ENCODE measurements at places on chromosomes 4 and X. TPM values are rescaled to one million over a fixed set of nuclear protein-coding genes. Genes with fewer than 3 reads are reported as not detected.

DNA sequence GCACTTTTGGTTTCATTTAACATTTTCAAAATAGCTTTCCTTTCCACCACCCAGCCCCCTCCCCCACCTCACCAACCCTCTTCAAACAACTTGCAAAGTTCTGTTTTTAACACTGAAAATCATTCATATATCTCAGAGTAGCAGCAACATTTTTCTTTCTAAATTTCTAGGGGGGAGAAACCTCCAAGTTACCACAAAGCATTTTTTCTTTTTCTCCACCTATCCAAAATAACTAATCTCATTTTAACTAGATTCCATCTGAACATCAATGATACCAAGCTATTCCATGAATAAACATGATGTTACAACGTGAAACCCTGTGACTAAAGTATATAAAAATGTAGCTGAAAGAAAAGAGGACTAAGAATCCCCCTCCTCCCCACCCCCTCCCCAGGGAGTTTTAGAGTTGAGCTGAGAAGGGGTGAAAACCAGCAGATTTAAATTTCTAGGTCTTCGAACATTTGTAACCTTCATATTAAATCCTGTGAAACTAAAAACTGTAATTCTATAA, 5.2 kb downstream of the LDB2 start:
- H3K4me3 ChIP-seq: no peak overlapping the region
- no peaks in the 10 kb centered on the region for H3K27me3 ChIP-seq
- no peaks in the 10 kb centered on the region for H3K4me1 ChIP-seq
- no peak for DNase-seq

DNA sequence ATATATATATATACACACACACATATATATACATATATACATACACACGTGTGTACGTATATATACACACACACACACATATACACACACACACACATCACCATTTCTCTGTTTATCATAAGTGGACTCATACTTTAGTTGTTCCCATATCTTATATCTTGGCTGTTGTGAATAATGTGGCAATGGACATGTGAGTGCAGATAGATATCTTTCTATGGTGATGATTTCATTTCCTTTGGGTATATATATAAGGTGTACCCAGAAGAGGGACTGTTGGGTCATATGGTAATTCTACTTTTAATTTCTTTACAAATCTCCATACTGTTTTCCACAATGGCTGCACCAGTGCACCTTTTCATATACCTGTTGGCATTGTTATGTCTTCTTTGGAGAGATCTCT, 105.9 kb downstream of the LARP1B start:
- H3K4me1 ChIP-seq: no peaks in the 10 kb centered on the region
- no peak for DNase-seq
- H3K36me3 ChIP-seq: no peaks in the 10 kb centered on the region
- no peak overlapping the region for H3K27ac ChIP-seq
- no peak overlapping the region for H3K4me3 ChIP-seq

GRCh38 chrX:153635788-153636668, 11.0 kb upstream of the DUSP9 start:
- no peaks in the 10 kb centered on the region for H3K4me1 ChIP-seq
- H3K4me3 ChIP-seq: no peak overlapping the region
- no peaks in the 10 kb centered on the region for H3K27me3 ChIP-seq
- no peak overlapping the region for H3K27ac ChIP-seq
- no peaks in the 10 kb centered on the region for H3K36me3 ChIP-seq

DNA sequence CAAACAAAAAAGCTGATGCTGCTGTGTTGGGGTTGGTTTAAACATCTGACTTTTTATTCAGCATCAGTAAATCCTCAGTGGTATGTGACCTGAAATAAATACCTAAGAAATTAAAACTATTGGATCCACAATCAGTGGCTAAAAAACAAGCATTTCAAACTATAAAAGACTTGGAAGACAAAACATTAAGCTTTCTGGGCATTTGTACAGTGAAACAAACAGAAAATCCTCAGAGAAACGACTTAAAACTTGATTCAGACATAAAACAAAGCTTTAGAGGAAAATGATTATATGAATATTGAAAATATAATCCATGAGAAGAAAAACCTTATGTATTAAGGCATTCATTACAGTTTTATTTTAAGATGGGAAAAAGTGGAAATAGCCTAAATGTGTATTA, 213.3 kb upstream of the INTU start:
- no peaks in the 10 kb centered on the region for H3K36me3 ChIP-seq
- no peak for DNase-seq
- H3K4me3 ChIP-seq: no peak overlapping the region
- H3K27ac ChIP-seq: no peak overlapping the region
- H3K27me3 ChIP-seq: no peaks in the 10 kb centered on the region
- H3K4me1 ChIP-seq: no peaks in the 10 kb centered on the region

DNA sequence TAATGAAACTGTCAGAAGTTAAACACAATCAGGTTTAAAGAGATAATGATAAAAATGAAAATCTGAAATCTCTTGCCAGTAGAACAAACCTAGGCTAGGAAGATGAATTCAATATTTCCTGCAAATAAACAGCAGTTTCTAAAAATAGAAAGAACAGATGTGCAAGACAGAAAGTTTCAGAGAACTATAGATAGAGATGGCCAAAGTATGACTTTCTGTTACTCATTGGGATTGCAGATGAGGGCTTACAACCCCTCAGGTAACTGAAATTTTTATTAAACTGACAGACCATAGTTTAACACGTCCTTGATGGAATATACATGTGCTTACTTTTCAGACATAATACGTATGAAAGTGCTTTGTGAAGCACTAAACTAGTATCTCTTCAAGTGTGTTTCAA, 82.3 kb upstream of the PPARGC1A start:
- no peak overlapping the region for H3K27ac ChIP-seq
- H3K4me1 ChIP-seq: no peaks in the 10 kb centered on the region
- no peaks in the 10 kb centered on the region for H3K36me3 ChIP-seq

GRCh38 chr4:106369456-106370060, 980 bp upstream of the GIMD1 start:
- no peak overlapping the region for H3K27ac ChIP-seq
- no peaks in the 10 kb centered on the region for H3K4me1 ChIP-seq
- peaks cover 15% of the 10 kb centered on the region for H3K27me3 ChIP-seq
- H3K4me3 ChIP-seq: no peak overlapping the region
- H3K36me3 ChIP-seq: no peaks in the 10 kb centered on the region

GRCh38 chr4:65014078-65014477, 604.8 kb upstream of the TECRL start:
- DNase-seq: no peak
- H3K4me3 ChIP-seq: no peak overlapping the region
- no peak overlapping the region for H3K27ac ChIP-seq
- no peaks in the 10 kb centered on the region for H3K36me3 ChIP-seq
- no peaks in the 10 kb centered on the region for H3K4me1 ChIP-seq

DNA sequence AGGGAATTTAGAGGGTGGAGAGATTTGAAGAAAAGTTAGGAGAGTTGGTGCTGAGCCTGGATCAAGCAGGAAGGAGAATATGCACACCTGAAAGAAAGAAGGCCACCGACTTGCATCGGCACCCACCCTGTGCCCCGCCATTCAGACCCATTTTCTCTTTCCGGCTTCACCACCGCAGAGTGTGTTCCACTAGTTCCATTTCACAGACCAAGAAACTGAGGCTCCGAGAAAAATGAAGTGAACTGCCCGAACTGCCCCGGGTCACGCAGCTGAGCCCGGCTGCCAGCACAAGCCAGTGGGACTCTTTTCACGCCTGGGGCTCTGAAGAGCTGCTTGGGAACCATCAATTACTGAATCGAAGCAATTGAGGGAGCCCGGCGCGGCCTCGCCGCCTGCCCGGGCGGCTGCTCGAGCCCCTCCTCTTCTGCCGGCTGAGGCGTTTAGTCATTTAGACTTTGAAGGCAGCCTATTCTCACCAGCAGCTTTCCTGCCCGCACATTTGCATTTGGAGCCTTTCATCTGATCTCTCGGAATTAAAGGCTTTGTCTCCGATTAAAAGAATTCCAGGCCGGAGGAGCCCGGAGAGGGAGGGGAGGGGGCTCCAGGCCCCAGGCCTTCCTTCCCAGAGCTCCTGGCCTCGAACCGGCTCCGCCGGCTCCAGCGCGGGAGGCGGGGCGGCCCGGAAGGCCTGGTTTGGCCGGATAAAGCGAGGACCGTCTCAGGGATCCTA, 140.2 kb upstream of the PJA1 start:
- no peaks in the 10 kb centered on the region for H3K4me1 ChIP-seq
- DNase-seq: no peak
- H3K4me3 ChIP-seq: no peak overlapping the region
- H3K27ac ChIP-seq: no peak overlapping the region
- no peaks in the 10 kb centered on the region for H3K27me3 ChIP-seq

- no peak overlapping the region for H3K27ac ChIP-seq
- H3K4me1 ChIP-seq: peaks cover 16% of the 10 kb centered on the region
- no peaks in the 10 kb centered on the region for H3K27me3 ChIP-seq
- no peak overlapping the region for H3K4me3 ChIP-seq
- no peaks in the 10 kb centered on the region for H3K36me3 ChIP-seq
These were observed 20.7 kb downstream of the STX18 start for GRCh38 chr4:4521136-4521535.

DNA sequence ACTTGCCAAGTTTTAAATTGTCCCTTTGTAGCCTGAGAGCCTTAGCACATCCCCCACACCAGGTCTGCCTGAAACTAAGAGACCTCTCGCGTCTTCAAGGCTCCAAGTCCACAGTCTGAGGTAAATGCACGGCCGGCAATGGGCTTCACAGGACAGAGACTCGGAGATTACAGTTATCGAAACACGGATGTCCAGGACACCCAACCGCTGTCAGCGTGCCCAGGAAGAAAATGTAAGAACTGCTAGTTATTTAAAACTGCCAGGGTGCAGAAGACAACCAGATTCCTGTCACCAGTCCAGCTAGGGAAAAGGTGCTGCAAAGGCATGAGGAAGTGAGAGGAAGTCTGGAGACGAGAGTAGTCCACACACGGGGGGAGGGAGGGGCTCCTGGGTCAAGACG, 28.9 kb downstream of the ZNF827 start:
- no peak for DNase-seq
- H3K4me1 ChIP-seq: no peaks in the 10 kb centered on the region
- H3K27ac ChIP-seq: no peak overlapping the region
- no peak overlapping the region for H3K4me3 ChIP-seq
- H3K27me3 ChIP-seq: no peaks in the 10 kb centered on the region

- H3K27ac ChIP-seq: no peak overlapping the region
- no peaks in the 10 kb centered on the region for H3K27me3 ChIP-seq
- no peak for DNase-seq
- H3K4me1 ChIP-seq: no peaks in the 10 kb centered on the region
These were observed 74.4 kb downstream of the RNF150 start for GRCh38 chr4:141058591-141059512.

GRCh38 chr4:98199247-98199646, 56.0 kb upstream of the STPG2 start:
- no peaks in the 10 kb centered on the region for H3K36me3 ChIP-seq
- H3K4me1 ChIP-seq: peaks cover 13% of the 10 kb centered on the region
- H3K27ac ChIP-seq: no peak overlapping the region
- H3K4me3 ChIP-seq: no peak overlapping the region
- no peaks in the 10 kb centered on the region for H3K27me3 ChIP-seq

DNA sequence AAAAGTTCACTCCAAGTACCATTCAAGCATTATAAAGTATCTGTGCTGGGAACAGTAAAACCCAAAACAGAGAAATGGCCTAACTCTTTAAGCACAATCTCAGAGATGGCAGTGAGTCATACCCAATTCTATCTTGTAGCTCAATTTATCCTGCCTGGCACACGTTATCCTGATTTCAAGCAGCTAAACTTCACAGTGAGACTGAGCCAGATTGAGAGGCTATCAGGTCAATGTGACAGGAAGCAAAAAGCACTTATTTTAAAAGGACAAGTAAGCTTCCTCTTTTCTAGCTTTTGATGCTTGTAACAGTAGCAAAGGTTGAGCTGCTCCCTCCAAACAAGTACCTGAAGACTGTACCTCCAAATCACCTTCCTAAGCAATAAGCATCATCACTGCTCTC, 324.9 kb downstream of the NAF1 start:
- no peaks in the 10 kb centered on the region for H3K36me3 ChIP-seq
- H3K27ac ChIP-seq: no peak overlapping the region
- H3K4me3 ChIP-seq: no peak overlapping the region
- no peaks in the 10 kb centered on the region for H3K4me1 ChIP-seq
- DNase-seq: no peak

GRCh38 chr4:89539374-89539773, 231.8 kb upstream of the GPRIN3 start:
- H3K27ac ChIP-seq: no peak overlapping the region
- no peaks in the 10 kb centered on the region for H3K27me3 ChIP-seq
- DNase-seq: no peak
- no peak overlapping the region for H3K4me3 ChIP-seq
- no peaks in the 10 kb centered on the region for H3K36me3 ChIP-seq
- H3K4me1 ChIP-seq: no peaks in the 10 kb centered on the region

GRCh38 chr4:62360156-62360545, 1160.0 kb downstream of the ADGRL3 start:
- H3K27me3 ChIP-seq: no peaks in the 10 kb centered on the region
- H3K4me3 ChIP-seq: no peak overlapping the region
- no peak for DNase-seq
- H3K36me3 ChIP-seq: no peaks in the 10 kb centered on the region
- no peaks in the 10 kb centered on the region for H3K4me1 ChIP-seq

GRCh38 chr4:6959261-6959660, 49.6 kb downstream of the TBC1D14 start:
- no peak for DNase-seq
- no peak overlapping the region for H3K27ac ChIP-seq
- no peak overlapping the region for H3K4me3 ChIP-seq
- H3K36me3 ChIP-seq: peaks cover 5% of the 10 kb centered on the region

DNA sequence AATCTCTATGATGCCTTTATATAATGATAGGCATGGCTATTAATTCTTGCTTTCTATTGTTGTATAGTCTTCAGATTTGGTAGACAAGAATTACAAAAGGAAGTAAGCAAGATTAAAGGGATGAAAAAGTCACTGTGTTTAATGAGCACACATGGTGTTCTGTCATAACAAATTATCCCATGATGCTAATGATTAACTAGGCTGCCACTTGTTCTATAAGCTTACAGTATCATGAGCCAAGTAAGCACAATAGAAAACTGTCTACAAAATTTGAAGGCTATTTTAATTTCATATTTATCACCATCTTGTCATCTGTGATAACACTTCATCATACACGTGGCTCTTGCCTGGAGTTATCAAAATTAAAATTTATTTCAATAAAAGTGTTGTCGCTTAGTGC, 466.7 kb downstream of the GASK1B start:
- H3K27ac ChIP-seq: no peak overlapping the region
- no peak overlapping the region for H3K4me3 ChIP-seq
- H3K27me3 ChIP-seq: no peaks in the 10 kb centered on the region

- no peaks in the 10 kb centered on the region for H3K4me1 ChIP-seq
- no peaks in the 10 kb centered on the region for H3K36me3 ChIP-seq
- DNase-seq: no peak
- no peak overlapping the region for H3K27ac ChIP-seq
- H3K4me3 ChIP-seq: no peak overlapping the region
- no peaks in the 10 kb centered on the region for H3K27me3 ChIP-seq
These were observed 320.0 kb downstream of the ADGRL3 start for GRCh38 chr4:61520166-61520565.

GPR34 gene
- 0.24 TPM for polyA plus RNA-seq

NXF2B gene
- polyA plus RNA-seq: not detected

PROM1 gene
- polyA plus RNA-seq: not detected

ANXA3 gene
- not detected for polyA plus RNA-seq

SRD5A3 gene
- polyA plus RNA-seq: 18.4 TPM

DCLK2 gene
- not detected for polyA plus RNA-seq

MAGEA3 gene
- not detected for polyA plus RNA-seq

AFF2 gene
- not detected for polyA plus RNA-seq
